ENCODE measurements at places on chromosomes 6 and 20.
A peak's percentile ranks its signal among the peaks of the same experiment; 100 is the strongest.

DNA sequence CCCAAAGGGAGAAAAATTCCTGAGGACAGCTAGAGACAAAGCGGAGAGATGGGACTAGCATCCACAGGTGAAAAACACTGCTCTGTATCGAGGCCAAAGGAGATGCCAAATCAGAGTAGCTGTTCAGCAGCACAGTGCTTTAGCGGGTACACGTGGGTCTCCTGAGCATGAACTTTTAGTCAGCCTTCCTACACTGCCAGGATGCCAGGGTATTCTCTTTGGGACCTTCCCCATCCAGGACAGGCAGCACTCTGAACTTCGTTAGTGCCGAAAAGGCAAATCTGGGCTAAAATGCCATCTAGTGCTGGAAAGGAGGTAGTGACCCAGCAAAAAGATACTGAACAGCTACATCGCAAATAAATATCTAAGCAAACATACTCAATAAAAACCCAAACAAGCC is 64.9 kb downstream of the C6orf58 start:
- DNase-seq, result no peak

DNA sequence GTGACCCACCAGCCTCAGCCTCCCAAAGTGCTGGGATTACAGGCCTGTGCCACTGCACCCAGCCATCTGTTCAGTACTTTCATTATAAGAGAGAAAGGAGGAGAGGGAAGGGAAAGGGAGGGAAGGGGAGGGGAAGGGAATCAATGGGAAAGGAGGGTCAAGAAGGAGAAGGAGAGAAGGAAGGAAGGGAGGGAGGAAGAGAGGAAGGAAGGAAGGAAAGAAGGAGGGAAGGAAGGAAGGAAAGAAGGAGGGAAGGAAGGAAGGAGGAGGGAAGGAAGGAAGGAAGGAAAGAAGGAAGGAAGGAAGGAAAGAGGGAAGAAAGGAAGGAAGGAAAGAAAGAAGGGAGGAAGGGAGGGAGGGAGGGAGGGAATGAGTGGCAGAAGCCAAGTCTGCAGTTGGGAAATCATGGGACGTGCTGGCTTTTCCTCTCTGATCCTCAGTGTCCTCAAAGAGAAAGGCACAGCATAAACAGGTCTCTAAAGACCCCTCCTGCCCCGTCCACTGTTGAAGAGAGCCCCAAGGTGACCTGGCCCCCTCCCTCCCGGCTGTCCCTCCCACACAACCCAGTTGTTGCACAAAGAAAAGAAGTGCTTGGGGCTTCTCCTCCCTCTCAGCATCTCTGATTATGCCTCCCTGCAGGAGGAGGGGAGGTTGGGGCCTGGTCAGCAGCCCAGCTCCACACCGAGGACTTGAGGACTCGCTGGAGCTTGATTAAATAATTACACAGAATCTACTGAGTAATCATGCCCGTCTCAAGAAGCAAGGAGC is 69.1 kb upstream of the TOP1 start:
- no peak for DNase-seq

DNA sequence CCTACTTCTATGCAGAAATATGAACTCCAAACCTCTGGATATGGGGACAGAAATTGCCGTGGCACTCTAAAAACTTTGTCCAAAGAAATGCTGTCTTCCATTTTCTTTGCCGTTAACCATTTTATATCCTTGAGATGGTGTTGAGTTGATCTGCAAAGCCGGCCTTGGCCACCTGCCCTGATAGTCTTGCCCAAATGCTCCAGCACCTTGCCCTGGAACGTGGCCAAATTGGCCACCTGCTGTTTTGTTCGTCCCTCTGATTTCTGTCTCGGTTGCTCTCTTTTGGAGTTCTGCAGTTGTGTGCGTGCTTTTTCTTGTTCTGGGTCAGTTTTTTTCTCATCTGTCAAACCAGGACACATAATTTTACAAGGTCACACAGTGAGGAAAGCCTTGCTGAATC is 239.7 kb upstream of the GMDS start:
- no peak for DNase-seq

- no peak for DNase-seq
Observed at GRCh38 chr6:34680802-34681515, 15.6 kb downstream of the ILRUN start.

DNA sequence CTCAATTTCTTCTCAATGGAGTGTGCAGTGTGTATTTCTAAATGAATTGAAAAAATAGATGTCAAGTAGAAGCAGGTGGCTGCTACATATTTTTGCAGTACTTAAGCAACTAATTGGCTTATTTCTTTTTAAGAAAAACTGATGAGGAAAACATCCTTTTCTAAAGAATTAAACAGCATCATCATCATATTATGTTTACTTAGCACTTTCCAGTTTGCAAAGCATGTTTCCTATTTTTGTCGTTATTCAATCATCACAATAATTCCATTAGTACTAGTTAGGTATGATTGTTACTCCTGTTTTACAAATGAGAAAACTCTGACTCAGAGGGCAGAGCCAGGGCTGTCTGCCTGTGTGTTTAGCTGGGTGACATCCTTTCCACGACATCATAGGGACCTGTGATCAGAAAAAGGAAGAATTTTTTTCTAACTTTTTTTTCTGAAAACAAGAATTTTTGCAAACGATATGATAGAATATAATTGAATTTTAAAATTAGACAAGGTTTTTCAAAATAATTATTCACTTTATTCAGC is 22.7 kb upstream of the BMP6 start:
- DNase-seq, result no peak

DNA sequence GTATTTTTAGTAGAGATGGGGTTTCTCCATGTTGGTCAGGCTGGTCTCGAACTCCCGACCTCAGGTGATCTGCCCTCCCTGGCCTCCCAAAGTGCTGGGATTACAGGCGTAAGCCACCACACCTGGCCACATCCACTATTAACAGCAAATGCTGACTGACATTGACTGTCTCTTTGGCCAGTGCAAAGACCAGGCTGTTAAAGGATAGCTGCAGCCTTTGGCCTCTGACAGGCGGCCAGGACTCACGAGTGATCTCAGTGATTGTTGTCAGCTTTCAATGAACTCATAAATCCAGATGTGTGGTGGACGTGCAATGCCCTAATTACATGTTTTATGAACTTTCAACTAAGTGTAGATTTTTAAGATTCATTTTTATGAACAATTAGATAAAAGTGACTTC is 174.4 kb upstream of the EXOC2 start:
- DNase-seq, result no peak

- no peak for DNase-seq
Observed at GRCh38 chr6:169915769-169916550, 164.5 kb downstream of the ERMARD start.

DNA sequence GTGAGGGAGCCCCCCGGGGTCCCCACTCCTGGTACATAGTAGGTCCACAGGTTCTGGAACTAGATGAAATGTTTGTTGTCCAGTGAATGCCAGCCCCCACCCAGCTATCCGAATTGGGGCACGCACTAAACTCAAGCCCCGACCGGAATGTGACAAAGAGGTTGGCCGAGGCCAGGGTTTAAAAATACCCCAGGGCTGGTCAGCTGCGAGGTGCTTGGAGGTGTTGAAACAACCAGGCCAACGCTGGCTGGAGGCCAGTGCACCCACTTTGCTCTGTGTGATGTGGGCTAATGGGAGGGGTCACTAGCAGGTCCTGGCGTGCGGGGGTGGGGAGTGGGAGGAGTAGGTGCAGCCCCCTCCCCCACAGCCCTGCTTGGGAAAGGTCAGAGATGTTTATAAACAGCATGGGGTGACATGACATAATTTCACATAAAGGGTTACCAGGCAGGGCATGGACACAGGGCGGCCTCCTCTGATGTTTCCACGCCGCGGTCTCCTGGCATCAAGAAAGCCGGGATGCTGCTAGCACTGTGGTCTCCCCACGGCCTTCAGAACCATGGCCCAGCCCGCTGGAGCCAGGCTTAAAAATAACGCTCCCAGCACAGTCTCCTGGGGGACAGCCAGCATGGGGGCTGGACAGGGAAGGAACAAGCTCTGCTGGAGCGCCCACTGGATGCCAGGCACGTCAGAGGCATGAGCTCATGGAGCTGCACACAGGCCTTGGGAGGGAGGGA is 111.2 kb upstream of the PTPN1 start:
- no peak for DNase-seq

DNA sequence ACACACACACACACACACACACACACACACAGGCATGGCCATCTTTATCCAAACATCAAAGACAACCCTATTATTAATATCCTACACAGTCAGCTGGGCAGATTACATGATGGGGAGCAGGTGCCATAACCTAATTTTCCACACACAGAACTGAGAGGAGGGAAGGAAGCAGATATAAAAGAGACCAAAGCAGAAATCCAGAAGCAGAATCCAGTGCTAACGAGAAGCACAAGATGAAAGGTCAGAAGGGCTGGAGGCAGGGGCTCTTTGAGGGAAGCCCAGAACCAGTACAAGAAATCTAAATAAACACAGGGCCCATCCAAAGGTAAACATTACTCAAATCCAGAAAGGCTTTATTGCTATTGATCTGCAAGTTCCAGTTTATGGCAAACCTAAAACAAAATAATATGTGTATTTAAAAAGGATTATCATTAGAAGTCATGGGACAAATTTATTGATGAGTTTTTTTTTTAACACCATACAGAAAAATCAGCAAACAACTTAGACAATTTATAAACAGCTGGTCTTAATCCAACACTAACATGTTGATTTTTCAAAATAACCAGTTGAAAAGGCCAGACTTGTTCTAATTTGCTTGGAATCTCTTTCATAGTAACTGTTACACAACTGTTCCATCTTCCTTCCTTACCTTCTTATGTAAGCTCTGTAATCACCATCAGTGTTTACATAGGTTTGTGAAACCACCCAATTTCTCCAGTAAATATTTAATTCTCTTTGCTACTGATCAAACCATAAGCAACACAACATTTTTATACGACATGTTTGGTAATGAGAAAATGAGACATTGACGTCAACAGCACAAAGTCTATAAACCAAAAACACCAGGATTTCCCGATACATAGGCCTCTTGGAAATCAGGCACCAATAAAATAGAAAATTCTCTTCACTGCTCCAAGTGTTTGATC is 34.2 kb downstream of the SLC23A2 start:
- DNase-seq, result no peak

DNA sequence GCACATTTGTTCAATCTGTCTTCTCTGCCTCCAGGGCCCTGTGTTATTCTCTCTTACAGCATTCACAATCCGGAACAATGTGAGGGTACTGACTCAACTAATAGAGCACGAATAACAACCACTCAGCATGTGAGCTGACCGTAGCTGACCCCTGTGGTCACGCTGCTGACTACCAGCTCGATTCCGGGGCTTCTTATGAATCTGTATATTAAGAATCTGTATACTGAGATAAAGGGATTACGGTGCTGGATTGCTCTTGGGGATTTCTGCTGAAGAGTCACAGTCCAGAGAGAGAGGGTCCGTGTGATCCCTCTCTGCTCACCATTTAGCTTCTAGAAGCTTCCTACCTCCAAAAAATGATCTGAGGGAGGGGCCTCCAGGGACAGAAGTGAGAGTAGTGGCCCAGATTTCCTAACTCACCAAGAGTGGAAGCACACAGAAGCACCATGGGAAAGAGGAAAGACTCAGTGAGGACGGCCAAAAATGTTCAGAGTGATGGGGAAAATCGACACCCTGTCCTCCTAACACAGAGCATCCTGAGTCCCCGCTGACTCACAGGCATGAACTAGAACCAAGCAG is 156.2 kb downstream of the THBS2 start:
- DNase-seq, result no peak

DNA sequence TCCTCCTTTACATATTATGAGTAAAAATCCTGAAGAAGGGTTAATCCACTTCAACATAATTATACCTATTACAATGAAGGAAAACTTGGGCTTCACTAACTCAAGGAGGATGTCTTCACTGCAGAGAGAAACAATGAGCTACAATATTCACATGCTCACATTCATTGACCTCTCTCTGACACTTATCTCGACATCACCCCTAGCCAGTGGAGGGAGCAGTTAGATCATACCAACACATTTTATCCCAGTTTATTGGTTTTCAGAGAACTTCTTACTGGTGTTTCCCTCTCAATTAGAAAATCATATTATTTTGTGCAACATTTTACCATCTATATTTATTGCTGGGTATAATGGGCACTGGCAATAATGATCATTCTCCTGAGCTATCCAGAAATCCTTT is 646.5 kb downstream of the TENT5A start:
- no peak for DNase-seq

DNA sequence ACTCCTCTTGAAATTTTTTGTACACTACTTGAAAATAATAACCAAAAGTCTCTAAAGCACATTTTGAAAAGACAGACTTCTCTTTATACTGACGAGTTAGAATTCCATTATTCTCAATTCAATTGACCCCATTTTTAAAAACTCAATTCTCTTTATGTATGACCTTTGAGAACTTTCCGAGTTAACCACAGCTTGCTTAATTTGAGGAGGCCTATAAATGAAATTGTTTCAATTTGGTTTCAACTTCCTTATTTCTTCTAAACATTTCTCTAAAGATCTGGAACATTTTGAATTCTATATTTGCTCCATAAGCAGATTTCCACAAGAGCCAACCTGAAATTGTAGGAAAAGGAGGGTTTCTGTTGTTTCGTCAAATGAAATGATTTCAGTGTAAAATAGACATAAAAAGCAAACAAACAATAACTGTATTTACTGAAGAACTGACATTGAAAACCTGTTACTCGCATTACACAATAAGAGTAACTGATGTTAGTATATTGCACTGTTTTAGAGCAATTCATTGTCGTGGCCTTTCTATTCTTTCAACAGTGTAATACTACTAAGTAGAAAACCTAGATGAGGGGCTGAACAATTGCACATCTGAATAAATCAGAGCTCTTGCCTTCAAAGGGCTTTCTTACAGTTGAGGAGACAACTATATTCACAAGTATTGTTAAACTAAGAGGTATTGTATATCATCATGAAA is 223.6 kb downstream of the HIVEP2 start:
- no peak for DNase-seq

DNA sequence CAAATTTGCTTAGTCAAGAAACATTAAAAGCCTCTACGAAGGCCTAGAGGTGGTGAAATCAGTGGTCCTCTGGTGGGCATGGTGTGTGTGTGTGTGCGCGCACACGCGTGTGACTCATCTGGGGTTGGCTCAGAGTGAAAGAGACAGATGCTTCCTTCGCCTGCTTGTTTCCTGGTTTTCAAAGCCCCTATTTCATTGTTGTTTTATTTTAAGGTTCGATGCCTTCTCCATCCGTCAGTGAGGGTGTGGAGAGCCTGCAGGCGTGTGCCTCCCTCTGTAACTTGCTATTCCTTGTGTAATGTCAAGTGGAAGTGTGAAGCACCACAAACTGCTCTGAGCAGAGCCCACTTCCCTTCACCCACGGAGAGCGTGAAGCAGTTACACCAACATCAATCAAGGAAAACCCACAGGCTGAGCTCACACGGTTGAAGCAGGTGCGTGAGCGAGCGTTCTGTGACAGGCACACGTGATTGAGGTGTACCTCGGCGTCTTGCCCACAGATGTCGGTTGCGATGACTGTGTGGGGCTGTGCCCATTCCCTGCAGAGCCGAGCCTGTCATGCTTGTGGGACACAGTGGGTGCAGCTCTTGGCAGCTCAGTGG is 233.9 kb downstream of the PRL start:
- DNase-seq, result peak; percentile 3

- DNase-seq, result no peak
Observed at GRCh38 chr20:46720019-46720418, 10.6 kb downstream of the SLC2A10 start.

- DNase-seq, result no peak
Observed at GRCh38 chr6:111480988-111481822, 1.8 kb downstream of the REV3L start.

- no peak for DNase-seq
Observed at GRCh38 chr6:129759796-129760605, 50.0 kb upstream of the ARHGAP18 start.

GRCh38 chr20:17972121-17972520 is 3.3 kb downstream of the MGME1 start:
- no peak for DNase-seq
